ENCODE measurements at places on chromosomes 5 and 9.

- DNase-seq = no peak
These were observed 56.1 kb downstream of the DOCK8 start for GRCh38 chr9:270657-271237.

GRCh38 chr9:71681708-71682272 lies 86.5 kb downstream of the CEMIP2 start:
- DNase-seq = no peak

GRCh38 chr9:98899408-98900056 lies 44.2 kb upstream of the COL15A1 start:
- DNase-seq = no peak

DNA sequence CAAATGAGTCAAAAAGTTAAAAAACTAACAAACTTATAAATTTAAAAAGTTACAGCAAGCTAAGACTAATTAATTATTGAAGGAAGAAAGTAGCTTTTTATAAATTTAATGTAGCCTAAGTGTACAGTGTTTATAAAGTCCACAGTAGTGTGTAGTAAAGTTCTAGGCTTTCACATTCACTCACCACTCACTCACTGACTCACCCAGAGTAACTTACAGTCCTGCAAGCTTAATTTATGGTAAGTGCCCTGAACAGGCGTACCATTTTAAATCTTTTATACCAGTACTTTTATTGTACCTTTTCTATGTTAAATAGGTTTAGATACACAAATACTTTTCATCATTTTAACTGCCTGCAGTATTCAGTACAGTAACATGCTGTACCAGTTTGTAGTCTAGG lies 80.0 kb upstream of the C9orf72 start:
- DNase-seq = no peak

DNA sequence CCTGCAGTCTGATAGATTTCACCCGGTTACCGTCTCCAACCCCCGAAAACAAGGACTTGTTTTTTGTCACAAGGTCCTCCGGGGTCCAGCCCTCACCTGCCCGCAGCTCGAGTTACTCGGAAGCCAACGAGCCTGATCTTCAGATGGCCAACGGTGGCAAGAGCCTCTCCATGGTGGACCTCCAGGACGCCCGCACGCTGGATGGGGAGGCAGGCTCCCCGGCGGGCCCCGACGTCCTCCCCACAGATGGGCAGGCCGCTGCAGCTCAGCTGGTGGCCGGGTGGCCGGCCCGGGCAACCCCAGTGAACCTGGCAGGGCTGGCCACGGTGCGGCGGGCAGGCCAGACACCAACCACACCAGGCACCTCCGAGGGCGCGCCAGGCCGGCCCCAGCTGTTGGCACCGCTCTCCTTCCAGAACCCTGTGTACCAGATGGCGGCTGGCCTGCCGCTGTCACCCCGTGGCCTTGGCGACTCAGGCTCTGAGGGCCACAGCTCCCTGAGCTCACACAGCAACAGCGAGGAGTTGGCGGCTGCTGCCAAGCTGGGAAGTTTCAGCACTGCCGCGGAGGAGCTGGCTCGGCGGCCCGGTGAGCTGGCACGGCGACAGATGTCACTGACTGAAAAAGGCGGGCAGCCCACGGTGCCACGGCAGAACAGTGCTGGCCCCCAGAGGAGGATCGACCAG lies 121.3 kb downstream of the DAB2IP start:
- no peak for DNase-seq

- DNase-seq = no peak
These were observed 97.5 kb downstream of the COL5A1 start for GRCh38 chr9:134738869-134739659.

All from NCI-H2029 treated with DMSO at 0.1 percent for 48 hours (cell line).